ENCODE measurements at places on chromosomes 1 and 21.

GRCh38 chr1:220250681-220251080 is 21.6 kb downstream of the RAB3GAP2 start:
- no peak for DNase-seq

DNA sequence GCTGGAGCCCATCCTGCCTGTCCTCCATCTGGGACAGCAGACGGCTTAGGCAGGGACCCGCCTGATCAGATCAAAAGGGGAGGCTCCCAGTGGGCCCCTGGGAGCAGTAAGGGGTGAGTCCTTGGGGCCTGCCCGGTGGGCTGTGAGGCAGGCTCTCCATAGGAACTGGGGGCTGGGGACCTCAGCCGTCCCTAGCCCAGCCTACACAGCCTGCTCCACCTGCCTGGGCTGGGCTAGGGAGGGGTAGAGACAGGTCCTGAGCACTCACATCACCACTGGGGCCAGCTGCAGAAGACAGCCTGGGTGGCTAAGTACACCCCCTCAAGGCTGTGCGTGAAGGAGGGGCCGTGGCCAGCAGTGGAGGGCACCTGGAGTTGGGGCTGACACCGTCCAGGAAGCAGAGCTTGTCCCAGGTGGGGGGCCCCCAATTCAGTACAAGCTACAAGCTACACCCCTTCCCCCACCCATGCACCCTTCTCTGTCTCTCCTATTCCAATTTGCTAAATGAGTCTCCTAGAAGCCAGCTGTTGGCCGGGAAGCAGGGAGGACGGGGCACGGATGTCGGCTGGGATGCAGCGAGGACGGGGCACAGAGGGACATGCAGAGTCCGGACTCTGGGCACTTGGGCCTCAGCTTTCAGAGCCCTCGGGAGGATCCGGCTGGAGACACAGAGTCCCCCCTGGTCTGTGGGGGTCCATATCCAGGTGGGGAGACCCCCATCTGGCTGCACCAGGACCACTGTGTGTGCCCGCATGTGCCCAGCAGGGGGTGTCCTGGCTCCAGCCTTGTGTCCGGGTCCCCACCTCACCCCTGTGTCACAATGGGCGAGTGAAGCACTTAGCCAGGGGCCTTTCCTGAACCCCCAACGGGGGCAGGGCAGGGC is 1.7 kb downstream of the ISG15 start:
- DNase-seq: no peak

DNA sequence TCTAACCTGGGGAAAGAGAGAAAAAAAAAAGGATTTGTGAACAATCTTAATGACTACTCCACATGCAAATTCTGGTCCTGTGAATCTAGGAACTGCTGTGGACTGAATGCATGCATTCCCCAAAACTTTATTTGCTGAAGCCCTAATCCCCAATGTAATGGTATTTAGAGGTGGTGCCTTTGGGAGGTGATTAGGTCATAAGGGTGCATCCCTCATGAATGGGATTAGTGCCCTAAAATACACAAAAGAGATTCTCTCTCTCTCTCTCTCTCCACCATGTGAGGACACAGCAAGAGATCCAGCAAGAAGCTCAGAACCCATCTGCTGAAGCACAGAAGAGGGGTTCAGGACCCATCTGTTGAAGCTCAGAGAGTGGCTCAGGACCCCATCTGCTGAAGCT is 26.2 kb upstream of the KIRREL1 start:
- DNase-seq: no peak

DNA sequence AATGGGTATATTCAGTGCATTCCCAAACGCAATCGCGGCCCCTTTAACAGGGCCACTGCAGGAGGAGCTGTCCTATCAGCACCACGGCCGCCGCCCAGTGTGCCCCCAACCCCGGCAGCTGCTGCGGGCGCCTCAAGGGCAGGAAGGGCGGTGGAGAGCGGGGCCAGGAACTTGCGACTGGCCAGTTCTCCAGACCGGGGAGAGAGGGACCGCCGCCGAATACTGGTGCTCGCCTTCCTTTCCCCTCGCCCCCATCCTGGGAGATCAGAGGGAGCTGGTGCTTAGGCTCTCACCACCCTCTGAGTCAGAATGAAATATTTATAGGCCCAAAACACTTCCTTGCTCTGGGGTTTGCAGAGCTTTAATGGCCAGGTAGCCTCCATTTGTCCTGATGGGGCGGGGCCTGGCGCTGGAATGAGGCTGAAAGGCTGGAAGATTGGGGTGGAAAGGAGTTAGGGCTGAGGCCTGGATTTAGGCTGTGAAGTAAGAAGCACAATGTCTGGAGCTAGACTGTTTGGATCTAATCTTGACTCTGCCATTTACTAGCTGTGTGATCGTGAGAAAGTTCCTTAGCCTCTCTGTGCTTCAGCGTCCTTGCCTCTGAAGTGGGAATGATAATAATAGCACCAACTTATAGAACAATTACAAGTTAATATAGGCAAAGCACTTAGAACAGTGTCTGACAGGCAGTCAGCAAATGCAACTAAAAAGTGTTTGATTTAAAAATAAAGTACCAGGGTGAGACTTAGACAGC is 75.5 kb downstream of the NAV1 start:
- DNase-seq: no peak

GRCh38 chr1:119878171-119878570 is 18.1 kb downstream of the ADAM30 start:
- no peak for DNase-seq

Data from memory B cell (primary cell).